CD4-positive, alpha-beta memory T cell (primary cell): ENCODE measurements at places on chromosomes 6 and 20. TPM values are rescaled to one million over a fixed set of nuclear protein-coding genes. Genes with fewer than 3 reads are reported as not detected.

The ISM1 gene
- 4.3 TPM for total RNA-seq

The CGA gene
- not detected for total RNA-seq

The HNF4A gene
- total RNA-seq = not detected

The ULBP2 gene
- total RNA-seq = not detected

The BPI gene
- total RNA-seq = not detected

The CFAP61 gene
- not detected for total RNA-seq

The CASS4 gene
- 10.9 TPM for total RNA-seq

The RBM38 gene
- total RNA-seq = 76.0 TPM

The CCDC28A gene
- 33.9 TPM for total RNA-seq

The TRIM38 gene
- 37.7 TPM for total RNA-seq

The UST gene
- total RNA-seq = 7.0 TPM

The HIVEP2 gene
- 90.6 TPM for total RNA-seq

The SLC17A9 gene
- 2.4 TPM for total RNA-seq

The RSPH4A gene
- 0.44 TPM for total RNA-seq

The TGM3 gene
- not detected for total RNA-seq

The ESR1 gene
- 3.6 TPM for total RNA-seq

The SIM1 gene
- not detected for total RNA-seq

The GJA10 gene
- total RNA-seq = not detected

The MUC21 gene
- total RNA-seq = not detected

The C2 gene
- 3.2 TPM for total RNA-seq

The CLPSL1 gene
- not detected for total RNA-seq
